T-helper 2 cell treated with Interferon-gamma antibody and Interleukin-4, amounts not matched to agents 5 μg/mL and 100 μg/mL, for 36 hours (primary cell): ENCODE measurements at places on chromosomes 5 and 9.
A peak's percentile ranks its signal among the peaks of the same experiment; 100 is the strongest.

DNA sequence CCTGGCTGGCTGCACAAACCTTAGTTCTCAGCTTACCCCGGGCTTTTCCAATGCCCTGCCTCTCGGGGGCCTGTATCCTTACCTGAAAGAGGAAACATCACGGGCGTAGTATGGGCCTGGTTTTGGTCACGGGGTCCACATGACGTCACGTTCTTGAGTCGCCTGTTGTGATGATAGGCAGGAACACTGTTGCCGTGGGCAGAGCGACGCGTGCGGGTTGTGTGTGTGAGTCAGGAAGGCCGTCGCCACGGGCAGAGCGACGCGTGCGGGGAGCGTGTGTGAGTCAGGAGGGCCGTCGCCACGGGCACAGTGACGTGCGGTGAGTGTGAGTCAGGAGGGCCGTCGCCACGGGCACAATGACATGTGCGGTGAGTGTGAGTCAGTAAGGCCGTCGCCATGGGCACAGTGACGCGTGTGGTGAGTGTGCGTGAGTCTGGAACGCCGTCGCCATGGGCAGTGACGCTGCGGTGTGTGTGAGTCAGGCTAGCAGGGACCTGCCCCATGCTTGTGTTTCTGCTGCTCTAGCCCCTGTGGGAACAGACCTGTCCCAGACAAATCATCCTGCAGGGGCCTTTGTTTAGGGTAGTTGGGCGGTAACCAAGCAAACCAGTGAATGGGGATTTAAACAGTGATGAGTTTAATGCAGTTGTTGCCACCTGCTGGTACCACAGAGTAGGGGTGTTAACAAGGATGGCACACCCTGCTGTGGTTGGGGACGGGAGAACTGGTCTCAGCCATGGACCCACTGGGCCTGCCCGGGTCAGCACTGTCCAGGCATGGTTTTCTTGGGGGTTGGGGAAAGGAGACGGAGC, 19.8 kb downstream of the TRIP13 start:
- H3K27me3 ChIP-seq, result no peaks in the 10 kb centered on the region
- H3K4me1 ChIP-seq, result peaks cover 3% of the 10 kb centered on the region
- no peak overlapping the region for H3K4me3 ChIP-seq

DNA sequence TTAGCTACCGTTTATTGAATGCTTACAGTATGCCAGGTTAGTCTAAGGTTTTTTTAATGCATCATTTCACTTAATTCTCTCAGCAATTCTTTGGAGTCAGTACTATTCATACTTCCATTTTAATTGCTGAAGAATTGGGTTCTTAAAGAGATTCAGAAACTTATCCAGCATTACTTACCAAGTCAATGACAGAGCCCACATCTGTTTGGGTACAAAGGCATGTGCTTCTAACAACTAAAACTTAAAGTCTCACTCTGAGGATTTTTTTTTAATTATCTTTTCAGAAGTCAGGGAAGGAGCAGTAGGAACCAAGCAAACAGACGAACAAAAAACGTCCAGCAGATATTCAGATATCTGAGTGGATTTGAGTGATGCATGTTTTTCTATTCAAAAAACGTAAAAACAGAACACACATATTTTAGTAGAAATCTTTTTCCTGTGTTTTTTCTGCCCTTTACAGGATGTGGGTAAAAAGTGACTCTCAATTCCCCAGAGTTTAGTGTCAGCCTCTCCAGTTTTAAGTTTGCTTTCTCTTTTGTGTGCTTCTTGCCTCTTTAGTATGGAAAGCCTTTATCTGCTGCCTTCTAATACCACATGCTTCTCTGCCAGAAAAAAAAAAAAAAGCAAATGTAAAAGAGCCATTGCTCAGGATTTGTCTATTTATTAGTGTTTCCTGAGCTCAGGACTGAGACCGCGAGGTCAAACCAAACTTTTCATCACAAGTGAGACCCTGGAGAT, 118.0 kb downstream of the PRKACG start:
- peak overlapping the region; percentile 91 for H3K27ac ChIP-seq
- peak overlapping the region; percentile 78 for H3K4me3 ChIP-seq
- no peaks in the 10 kb centered on the region for H3K27me3 ChIP-seq
- H3K4me1 ChIP-seq, result peaks cover 51% of the 10 kb centered on the region
- DNase-seq, result no peak
- peaks cover 2% of the 10 kb centered on the region for H3K36me3 ChIP-seq

DNA sequence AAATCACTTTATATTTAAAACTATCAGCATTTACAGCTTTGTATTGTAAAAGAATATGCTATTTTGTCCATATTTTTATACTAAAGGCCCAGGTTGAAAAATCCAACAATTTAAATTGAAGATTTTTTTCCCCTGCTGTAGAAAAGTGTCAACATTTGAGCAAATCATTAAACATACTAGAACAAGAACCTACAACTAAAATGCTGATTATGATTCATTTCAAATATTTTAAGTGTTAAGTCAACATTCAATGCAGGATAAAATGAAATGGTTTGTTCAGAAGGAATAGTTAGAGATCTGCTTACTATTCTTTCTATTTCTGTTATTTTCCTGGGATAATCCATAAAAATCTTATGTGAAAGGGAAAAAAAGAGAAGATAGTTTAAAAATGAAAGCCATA, 866.5 kb upstream of the DMAC1 start:
- H3K36me3 ChIP-seq, result no peaks in the 10 kb centered on the region
- DNase-seq, result no peak
- H3K4me1 ChIP-seq, result no peaks in the 10 kb centered on the region
- H3K27me3 ChIP-seq, result no peaks in the 10 kb centered on the region
- H3K4me3 ChIP-seq, result no peak overlapping the region
- H3K27ac ChIP-seq, result no peak overlapping the region

DNA sequence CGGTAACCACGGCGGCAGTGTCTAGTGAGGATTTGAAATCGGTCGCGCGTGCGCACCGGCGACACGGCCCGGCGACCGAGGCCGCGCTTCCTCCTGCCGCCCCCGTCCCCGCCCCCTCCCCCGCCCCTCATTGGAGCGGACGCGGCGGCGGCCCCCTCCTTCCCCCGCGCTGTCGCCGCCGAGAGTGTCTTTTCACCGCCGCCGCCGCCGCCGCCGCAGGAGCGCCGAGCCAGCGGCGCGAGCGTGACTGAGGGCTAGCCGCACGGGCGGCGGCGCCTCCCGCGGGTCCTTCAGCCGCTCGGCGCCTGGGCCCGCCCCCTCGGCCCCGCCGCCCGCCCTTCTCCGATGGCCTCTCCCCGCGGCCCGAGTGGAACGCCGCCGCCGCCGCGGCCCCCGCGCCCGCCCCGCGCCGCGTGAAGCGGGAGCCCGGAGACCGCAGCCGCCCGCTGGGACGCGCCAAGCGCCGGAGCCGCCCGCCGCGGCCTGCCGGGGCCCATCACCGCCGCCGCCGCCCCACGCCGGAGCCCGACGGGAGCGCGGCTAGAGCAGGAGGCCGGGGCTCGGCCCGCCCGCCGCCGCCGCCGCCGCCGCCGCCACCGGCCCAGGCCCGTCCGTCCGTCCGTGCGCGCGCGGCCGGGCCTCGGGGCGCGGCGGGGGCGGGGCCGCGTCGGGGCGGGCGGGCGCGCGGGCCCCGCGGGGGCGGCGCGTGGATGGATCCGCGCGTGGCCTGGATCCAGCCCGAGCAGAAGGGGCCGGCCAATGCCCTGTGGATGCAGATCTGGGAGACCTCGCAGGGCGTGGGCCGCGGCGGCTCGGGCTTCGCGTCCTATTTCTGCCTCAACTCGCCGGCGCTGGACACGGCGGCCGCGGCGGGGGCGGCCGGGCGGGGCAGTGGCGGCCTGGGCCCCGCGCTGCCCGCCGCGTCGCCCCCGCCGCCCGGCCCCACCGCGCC, at the start of gene TENT4A:
TSS of gene TENT4A (plus strand) at position 159 of the 952 bp plus-strand sequence. CDS start at position 711, 552 bp downstream.
- H3K4me3 ChIP-seq, result peak within 1 kb of the TSS; percentile 88
- H3K4me1 ChIP-seq, result peaks cover 35% of the 10 kb centered on the region
- peak; percentile 28 for DNase-seq
- no peaks in the 10 kb centered on the region for H3K27me3 ChIP-seq
- H3K36me3 ChIP-seq, result peaks cover 14% of the 10 kb centered on the region

DNA sequence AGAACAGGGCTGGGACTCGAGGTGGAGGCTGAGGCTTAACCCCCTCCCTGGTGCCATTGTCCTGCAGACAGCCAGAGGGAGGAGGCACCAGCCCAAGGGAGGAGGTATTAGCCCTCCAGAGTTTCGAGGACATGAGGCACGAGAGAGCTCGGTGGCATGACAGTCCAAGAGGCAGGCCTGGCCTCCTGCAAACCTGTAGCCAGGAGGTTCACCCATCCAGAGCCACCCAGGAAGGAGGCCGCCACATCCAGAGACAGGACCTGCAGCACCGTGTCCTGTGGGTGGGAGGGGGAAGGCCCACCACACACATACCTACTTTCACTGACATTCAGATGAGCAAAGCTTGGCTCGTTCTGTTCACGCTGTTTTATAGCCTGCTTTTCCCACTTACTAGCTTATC, 75.2 kb upstream of the ADAMTS2 start:
- no peaks in the 10 kb centered on the region for H3K27me3 ChIP-seq
- no peaks in the 10 kb centered on the region for H3K36me3 ChIP-seq
- no peak overlapping the region for H3K27ac ChIP-seq
- no peaks in the 10 kb centered on the region for H3K4me1 ChIP-seq

DNA sequence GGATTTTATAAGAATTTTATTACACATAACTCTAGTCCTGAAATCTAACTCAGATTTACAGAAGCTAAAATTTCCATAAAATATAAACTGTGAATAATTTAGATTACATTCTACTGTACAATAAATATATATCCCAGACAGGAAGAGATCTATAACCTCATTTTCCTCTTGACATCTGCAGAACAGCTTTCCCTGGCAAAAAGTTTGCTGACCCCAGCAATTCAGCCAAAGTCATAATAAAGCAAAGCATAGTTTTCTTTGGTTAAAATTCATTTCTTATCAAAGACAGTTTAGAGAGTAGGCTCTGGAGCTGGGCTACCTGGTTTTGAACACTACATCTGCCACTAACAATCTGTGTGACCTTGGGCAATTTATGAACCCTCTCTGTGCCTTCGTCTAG, 372.5 kb downstream of the CAAP1 start:
- DNase-seq, result no peak
- H3K27ac ChIP-seq, result no peak overlapping the region
- no peaks in the 10 kb centered on the region for H3K36me3 ChIP-seq
- H3K27me3 ChIP-seq, result no peaks in the 10 kb centered on the region
- H3K4me3 ChIP-seq, result no peak overlapping the region
- H3K4me1 ChIP-seq, result no peaks in the 10 kb centered on the region
